Stomach (tissue), 19 donors: ENCODE measurements at places on chromosomes 3 and 15.

DNA sequence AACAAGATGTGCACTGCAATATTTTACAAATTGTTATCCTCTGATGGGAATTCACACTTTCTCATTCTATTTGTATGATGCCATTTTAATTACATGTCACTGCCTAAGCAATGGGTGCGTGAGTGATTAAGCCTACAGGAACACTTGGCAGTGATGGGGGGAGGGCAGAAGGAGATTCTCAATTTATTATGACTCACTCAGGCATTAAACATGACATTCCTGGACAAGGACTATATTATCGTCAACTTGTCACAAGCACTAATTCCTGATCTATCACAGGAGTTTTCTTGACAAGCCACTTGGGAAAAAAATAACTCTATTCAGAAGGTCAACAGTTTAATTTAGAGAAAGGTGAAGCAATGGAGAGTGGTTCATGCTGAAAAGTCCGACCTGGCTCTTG lies 556.8 kb downstream of the NSUN3 start:
- DNase-seq = no peak

GRCh38 chr15:52294881-52295420 lies 653 bp downstream of the MYO5C start:
- peak; percentile 56 for DNase-seq

DNA sequence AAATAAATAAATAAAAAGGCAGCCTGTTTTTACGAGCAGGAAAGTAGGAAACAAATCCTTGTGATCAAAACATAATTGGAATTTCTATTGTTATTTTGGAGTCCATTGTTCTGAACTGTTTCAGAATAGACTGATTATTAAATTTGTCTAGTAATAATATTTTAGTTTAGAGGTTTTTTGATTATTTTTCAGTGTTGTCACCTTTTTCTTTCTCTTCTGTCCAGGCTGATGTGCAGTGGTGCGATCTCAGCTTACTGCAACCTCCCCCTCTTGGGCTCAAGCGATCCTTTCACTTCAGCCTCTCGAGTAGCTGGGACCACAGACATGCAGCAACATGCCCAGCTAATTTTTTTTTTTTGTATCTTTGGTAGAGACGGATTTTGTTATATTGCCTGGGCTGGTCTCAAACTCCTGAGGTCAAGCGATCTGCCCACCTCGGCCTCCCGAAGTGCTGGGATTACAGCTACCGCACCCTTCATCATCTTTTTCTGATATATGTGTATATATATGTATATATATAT lies 38.0 kb downstream of the KAT2B start:
- no peak for DNase-seq

DNA sequence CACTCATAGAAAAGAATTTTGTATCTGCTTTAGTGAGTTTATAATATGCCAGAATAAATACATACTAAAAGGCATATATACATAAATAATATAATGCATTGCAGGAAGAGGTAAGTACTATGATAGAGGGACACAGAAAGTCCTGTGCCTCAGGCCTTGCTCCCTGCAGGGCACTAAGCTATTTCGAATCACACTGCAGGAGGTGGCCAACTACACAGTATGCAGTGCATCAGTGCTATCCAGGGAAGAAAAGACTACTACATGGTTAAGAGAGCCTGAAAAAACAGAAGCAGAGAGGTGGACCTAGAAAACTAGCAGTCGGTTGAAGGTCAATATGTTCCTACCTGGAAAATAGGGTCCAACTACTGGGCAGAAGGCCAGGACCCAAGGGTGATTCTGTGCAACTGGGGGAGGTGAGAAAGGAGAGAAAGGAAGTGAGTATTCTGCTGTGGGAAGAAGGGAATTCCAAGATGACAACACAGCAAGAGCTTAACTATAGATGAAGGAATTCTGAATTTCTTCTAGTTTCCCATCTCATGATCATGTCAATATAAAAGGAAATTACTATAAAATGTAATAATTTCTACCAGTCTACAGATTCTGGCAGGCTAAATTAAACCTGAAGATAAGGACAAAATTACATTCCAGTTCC lies 218.0 kb downstream of the ZBTB20 start:
- DNase-seq = no peak

- DNase-seq = no peak
Observed at GRCh38 chr15:64462492-64462891, 2.1 kb downstream of the ZNF609 start.

DNA sequence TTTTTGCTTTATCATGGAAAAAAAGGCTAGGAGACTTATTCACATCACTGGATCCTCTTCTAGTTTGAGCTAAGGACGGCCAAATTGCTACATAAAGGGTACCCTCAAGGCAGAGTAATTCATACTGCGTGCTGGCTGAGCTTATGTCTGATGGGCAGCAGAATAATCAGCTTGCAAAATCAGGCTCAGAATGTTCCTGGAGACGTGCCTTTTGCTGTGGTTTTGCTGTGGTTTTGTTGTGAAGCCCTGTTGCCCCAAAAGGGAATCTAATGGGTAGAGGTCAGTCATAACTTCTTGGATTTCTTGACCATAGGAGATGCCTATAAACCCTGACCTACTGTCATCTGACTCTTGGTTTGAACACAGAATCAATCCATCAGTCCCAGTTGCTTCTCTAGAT lies 189.9 kb downstream of the SOX2 start:
- no peak for DNase-seq

GRCh38 chr3:157132936-157133335 lies 27.0 kb downstream of the CCNL1 start:
- no peak for DNase-seq

DNA sequence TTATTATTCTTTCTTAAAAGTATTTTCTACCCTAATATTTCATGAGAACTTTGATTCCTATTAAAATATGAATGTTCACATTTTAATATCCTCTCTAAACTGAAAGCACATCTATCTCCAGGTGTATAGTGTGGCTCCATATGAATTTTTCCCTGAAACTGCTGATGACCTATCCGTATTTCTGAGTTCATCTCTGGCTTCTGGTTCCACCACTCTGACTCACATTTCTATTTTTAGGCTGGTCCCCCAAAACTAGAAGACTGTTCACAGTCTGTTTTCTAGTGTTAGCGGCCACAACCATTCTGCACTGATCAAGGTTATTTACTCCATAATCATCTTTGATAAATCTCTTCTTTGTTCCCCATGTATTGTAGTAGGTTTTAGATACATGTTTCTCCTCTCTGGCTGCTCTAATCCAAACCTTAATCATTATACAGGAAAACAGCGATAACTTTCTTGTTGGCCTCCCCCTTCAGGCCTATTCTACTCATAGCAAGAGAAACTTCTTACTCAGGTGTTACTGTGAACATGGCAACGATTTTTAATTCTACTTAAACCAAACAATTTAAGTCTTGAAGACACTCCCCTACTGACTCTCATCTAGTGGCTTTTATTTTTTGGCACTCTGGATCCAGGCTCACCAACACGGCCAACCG lies 12.8 kb downstream of the ADPGK start:
- no peak for DNase-seq

DNA sequence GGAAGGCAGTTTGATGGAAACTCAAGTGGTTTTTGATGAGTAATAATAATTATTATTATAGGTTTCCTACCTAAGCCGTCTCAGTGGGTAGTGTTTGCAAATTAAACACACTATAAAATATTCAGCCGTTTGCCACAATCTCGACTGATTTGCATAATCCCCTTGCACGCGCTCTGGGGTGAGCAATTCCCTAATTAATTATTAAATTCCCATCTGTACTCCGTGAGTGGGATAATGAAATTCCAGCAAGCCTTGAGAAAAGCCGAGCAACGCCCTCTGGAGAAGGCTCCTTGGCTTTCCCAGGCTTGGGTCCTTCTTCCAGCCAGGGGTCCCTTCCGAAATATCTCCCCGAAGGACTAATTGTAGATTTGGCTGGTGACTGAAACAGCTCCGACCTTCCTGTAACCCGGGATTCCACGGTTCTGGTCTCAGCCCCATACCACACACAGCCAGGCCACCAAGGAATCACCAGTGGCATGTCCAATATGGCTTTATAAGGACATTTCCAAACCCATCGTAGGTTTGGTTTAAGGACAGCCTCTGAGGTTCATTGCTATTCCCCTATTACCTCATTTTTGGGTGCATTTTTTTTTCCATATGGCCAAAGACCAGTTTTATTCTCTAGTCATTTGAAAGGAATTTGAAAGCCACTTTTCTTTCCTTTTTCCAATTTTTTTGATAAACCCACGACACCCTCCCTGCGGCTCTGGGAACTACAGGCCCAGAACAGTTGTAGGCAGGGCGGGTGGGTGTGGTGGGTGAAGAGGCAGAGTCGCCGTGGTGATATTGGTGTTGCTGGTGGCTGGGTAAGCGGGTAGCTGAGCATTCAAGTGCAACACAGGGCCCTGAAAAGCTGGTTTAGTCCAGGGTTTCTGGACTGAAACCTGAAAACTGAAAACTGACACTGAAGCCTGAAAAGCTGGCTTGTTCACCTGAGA lies 33.2 kb upstream of the RGMA start:
- DNase-seq = no peak

DNA sequence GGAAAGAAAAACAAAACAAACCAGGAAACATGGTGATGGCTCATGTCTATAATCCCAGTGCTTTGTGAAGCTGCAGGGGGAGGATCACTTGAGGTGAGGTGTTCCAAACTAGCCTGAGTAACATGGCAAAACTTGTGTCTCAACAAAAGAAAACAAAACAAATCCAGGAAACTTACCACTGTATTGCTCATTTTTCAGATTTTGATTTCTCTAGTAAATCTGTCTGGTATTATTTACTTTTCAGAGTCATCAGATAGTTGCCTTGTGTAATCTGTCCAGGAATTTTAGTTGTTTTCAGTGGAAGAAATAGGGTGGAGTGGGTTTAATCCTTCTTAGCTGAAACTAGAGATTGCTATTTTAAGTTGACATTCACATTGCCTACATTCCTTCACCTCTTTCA lies 91.8 kb upstream of the ALCAM start:
- DNase-seq = no peak

DNA sequence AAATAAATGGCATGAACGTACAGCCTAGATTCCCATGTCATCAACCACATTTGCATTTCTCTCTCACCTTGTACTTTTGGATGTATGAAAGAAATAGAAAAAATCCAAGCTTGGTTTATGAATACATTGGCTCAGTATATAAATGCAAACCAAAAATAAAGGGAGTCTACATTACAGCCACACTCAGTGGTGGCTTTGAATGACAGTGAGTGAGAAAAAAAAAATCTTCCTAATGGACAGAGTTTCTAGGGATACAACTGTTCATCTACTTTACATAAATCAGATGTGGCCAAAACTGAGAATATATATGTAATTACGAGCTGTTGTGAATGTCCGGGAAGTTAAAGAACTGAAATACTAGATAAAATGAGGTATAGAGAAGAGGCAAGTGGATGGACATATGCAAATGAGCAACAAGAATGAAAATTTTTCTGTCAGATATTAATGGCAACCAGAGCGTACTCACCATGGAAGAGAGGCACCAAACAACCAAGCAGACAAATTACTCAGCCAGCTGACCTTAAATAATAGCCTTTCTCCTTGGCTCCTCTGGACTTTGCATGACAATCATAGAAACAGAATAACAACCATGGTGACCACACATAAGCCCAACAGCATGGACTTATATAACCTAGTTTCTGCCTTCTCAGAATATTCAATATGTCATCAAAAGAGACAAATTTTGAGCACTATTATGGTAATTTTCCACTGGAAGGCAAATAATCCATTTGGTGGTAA lies 1305.8 kb downstream of the OTOL1 start:
- no peak for DNase-seq

- DNase-seq = no peak
Observed at GRCh38 chr15:81724536-81724935, 321.3 kb downstream of the MEX3B start.

- DNase-seq = no peak
Observed at GRCh38 chr3:49967291-49967690, 27.3 kb downstream of the RBM6 start.

- no peak for DNase-seq
Observed at GRCh38 chr3:41854956-41855355, 106.9 kb downstream of the ULK4 start.

GRCh38 chr15:78620527-78621421 lies at the start of gene CHRNA3:
CHRNA3 (minus strand) TSS chr15:78620996; CDS start chr15:78620794, 202 bp downstream.
- peak; percentile 40 for DNase-seq

DNA sequence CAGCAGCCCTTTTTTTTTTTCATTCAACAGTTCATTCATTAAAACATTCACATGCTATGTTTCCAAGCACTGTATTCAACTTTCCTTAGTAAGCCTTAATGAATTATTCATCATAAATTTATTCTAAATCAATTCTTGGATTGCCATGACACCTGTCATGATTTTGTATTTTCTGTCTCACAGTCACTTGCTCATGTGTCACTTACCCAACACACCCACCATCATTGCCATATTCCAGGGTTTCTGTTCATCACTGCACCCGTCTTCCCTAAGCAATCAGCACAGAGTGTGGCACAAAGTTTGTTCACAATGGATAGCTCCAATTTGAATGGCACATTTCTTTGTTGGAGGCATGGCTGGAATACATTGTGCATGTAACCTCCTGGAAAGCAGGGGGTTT lies 27.2 kb downstream of the CPNE4 start:
- DNase-seq = no peak

GRCh38 chr15:72237029-72237852 lies 6.3 kb upstream of the PKM start:
- peak; percentile 64 for DNase-seq

DNA sequence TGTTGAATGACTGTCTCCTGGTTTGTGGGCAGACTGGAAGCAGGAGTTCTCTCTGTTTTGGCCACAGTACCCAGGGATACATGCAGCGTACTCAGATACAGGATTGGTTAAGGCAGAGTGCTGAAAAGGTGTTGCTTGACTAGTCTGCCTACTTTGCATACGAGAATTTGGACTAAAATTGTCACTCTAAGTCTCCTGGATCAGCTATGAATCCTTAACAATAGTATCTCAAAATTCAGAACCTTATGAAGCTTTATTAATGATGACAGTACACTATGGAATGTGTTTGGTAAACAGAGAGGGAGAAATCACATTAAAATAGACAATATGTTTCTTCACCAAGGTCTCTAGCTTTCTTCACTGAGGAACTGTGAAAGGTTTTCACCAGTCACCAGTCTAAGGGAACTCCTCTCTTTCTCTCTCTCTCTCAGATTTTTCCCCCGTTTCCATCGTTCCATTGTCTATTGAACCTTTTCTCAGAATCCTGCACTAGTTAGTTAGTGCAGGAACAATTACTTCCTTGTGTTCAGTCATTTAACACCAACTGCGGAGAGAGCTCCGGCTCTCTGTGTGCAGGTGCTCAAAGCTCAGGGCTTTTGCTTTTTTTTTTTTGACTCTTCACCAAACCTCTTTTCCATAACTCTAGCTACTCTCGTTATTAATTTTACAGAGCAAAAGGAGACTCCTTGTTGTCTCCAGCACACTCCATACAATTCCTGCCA lies 85.9 kb upstream of the FNDC3B start:
- DNase-seq = no peak
